ENCODE measurements at places on chromosomes 2 and 18.

- no peak for DNase-seq
Observed at GRCh38 chr2:218962859-218963492, 3.5 kb downstream of the CDK5R2 start.

DNA sequence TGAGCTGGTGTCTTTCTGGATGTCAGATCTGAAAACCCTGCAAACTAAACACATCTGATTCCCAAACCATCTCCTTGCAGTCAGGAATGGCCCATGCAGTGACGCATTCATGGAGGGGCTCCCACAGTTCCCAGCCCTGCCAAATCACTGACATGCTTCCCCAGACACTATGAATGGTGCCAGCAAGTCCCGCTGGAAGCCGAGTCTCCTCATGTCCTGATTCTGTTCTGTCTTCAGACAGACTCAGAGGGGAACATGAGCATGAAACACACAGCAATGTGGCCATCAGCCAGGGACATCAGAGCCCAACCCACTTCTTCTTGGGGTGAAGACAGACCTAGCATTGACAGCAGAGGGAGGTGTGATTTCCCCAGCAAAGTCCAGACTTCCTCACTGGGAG, 83.7 kb downstream of the TTC32 start:
- DNase-seq: no peak

- no peak for DNase-seq
Observed at GRCh38 chr2:126893606-126894005, 5.1 kb upstream of the TEX51 start.

DNA sequence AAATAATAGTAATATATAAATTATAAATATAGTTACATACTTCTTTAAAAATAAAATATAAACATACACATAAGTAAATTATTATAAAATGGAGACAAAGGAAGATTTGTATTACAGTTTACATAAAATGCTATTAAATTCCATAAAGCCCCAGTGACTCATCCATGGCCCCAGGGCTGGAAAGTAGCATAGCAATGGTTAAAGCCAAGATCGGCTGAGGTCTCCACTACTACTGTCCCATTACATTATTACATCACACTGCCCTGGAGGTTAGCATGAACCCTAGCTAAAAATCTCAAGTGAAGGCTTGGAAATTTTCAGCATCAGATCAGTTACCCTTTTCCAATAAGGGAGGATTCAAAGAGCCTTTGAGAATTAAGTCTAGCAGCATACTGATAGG, 936.2 kb downstream of the DSC3 start:
- DNase-seq: no peak

DNA sequence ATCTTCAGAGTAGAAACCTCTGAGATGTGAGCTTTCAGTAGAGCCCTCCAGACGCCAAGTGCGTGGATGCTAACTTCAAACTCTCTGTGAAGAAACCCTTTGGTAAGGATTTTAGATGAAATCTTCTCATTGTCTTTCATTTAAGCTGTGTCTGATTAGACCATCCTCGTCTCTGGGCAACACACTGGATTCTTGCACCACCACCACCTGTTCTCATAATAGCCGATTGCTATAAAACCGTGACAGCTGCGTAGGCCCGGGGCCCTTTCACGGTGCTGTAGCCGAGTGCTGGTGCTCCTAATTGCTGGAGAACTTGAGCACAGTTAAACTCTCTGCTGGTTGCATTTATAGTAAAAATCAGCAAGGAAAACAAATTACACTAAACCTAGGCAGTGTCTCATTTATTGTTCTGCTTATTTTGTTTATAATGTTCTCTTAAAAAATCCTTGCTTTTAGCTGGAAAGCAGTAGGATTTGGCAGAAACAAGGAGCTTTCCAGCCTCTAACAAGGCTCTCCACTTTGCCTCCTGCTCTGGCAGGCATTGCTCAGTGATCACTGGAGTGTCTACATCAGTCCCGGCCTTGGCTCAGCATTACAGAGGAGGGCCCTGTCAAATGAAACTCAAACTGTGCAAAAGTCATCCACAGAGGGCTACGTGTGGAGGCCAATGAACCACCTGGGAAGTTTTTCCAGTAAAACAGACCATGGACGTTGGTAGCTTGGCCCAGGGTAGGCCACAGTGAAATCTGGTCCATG, 40.9 kb upstream of the MBP start:
- DNase-seq: no peak

GRCh38 chr2:164523009-164523408, 98.3 kb downstream of the GRB14 start:
- no peak for DNase-seq

DNA sequence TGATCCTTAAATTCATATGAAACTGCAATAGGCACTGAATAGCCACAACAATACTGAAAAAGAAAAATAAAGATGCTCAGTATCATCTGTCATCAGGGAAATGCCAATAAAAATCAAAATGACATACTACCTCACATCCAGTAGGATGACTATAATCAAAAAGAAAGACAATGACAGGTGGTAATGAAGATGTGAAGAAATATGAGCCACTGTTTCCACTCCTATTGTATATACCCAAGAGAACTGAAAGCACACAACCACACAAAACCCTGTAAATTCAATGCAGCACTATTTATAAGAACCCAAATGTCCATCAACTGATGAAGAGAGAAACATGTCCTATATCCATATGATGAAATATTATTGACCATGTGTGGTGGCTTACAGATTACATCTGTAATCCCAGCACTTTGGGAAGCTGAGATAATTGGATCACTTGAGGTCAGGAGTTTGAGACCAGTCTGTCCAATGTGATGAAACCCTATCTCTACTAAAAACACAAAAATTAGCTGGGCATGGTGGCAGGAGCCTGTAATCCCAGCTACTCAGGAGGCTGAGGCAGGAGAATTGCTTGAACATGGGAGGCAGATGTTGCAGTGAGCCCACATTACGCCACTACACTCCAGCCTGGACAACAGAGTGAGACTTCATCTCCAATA, 39.9 kb downstream of the MAP3K2 start:
- DNase-seq: no peak

- no peak for DNase-seq
Observed at GRCh38 chr2:221050020-221050795, 521.9 kb downstream of the EPHA4 start.

DNA sequence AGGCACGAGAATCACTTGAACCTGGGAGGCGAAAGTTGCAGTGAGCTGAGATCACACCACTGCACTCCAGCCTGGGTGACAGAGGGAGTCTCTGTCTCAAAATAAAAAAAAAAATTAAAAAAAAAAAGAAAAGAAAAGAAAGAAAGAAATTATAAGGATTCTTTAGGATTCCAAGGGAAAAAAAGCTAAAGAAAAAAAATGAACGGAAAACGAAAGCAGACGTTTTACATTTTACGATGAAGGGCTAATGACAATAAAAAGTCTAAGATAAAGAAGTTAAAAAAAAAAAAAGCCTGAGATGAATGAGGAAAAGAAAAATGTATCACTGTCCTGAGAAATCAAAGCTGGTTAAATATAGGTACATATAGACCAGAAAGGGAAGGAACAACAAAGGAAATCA, 58.5 kb downstream of the SOS1 start:
- no peak for DNase-seq

GRCh38 chr2:9950521-9951271, 797 bp upstream of the GRHL1 start:
- peak; percentile 76 for DNase-seq

- no peak for DNase-seq
Observed at GRCh38 chr2:128578406-128579390, 260.0 kb upstream of the HS6ST1 start.

DNA sequence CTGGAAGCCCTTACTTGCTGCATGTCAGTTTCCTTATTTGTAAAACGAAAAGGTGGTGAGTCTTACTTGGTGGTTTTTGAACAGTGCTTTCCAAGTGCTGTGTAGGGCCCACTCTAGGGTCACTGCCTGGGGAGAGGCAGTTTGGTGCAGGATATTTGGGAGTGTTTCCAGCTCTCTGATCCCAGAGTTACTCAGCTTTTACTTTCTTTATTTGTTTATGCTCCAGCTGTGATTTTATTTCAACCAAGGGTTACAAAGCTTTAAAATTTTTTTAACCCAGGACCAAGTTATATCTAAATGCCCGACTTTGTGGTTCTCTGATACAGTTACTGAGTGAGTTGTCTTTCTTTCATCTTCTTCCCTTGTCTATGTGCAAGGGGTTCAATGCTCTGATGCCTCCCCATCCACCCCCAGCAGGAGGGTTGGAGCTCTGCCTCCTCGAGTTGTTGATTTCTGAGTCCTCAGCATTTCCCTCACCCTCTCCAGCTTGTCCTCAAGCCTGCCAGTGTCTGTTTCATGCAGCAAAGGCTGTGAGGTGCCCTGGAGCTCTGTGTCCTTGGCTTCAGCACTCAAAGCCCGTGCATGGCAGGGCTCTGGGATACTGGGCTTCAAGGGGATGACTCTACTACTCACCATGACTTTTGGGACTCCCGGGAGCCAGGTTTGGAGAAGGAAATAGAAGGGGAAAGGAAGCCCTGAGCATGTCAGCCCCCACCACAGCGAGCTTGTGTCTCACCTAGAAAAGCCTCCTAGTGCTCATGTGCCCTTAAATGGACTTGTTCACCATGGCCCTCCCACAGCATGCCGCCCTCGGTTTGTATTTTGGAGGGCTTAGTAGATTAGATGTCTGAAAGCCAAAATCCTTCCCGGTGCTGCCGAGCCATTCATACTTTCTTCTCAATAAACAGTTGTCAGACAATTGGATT, 236.8 kb downstream of the SETBP1 start:
- no peak for DNase-seq

- no peak for DNase-seq
Observed at GRCh38 chr2:67625690-67626475, 228.8 kb downstream of the ETAA1 start.

DNA sequence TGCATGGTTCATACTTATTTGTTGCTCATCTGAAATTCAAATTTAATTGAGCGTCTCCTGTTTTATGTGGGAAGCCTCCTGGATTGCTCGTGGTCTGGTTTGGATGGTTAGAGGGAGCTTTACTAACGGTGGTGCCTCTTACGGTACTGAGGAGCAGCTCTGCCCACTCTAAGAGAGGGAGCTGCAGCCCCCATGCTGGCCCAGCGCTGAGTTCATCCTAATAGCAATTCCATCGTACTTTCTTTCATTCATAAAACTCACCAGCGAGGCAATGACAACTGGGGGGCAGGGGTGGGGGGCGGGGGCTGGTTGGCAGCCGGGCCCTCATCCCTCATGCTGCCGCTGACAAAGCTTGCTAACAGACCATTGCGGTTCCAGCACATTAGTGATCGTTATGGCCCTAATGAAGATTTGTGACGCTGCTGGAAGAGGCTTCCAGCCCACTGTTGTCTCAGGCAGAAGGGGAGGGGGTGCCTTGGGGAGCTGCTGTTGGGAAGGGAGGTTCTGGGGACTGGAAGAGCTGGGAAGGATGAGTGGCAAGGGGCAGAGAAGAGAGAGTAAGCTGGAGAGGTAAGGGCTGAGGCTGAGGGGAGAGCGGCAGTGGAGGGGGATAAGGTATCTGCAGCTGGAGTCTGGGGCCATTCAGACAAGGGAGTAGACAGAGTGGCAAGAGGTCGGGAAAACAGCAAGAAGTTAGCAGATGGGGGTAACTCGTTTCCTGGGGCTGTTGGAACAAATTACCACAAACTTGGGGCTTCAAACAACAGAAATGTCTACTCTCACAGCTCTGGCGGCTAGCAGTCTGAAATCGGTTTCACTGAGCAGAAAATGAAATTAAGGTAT, 238.1 kb downstream of the LPIN1 start:
- DNase-seq: no peak

DNA sequence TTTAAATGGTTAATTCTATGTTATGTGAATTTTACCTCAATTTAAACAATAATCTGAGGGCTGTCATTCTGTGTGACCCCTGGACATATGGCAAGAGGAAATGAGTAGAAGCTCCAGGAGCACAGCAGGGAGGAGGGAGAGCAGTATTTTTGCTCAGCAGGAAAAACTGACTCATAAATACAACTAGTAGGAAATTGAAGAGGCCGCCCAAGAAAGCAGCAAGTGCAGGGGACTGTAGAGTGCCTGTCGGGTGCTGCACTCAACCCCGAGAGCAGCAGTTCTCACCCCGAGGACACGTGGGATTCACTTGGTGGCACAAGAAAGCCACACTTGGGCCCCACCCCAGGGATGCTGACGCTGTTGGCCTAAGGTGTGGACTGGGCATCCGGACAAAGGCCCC, 60.8 kb downstream of the NPAS2 start:
- DNase-seq: no peak

DNA sequence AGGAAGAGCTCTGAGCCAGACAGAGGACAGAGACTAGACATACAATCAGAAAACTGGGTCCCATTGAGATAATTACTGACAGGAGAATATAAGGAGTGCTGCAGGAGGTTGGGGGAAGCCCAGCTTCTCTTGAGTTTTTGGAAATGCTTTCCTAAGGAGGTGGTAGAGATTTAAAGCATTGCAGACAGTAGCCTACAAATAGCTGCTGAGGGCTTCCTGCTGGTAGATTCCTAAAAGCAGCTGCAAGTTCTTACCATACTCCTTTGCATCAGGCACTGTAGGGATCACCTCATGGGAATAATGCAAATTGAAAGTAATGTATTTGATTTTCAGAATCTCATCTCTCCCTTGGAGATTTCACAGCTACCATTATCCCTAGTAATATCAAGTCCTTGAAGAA, 902.6 kb upstream of the GCFC2 start:
- no peak for DNase-seq

GRCh38 chr2:2547451-2547850, 216.4 kb upstream of the MYT1L start:
- no peak for DNase-seq

- DNase-seq: no peak
Observed at GRCh38 chr2:222709191-222709891, 37.9 kb downstream of the MOGAT1 start.

- DNase-seq: no peak
Observed at GRCh38 chr18:52046842-52047241, 293.2 kb upstream of the DCC start.

GRCh38 chr2:216663106-216663505, 29.9 kb downstream of the IGFBP2 start:
- no peak for DNase-seq

DNA sequence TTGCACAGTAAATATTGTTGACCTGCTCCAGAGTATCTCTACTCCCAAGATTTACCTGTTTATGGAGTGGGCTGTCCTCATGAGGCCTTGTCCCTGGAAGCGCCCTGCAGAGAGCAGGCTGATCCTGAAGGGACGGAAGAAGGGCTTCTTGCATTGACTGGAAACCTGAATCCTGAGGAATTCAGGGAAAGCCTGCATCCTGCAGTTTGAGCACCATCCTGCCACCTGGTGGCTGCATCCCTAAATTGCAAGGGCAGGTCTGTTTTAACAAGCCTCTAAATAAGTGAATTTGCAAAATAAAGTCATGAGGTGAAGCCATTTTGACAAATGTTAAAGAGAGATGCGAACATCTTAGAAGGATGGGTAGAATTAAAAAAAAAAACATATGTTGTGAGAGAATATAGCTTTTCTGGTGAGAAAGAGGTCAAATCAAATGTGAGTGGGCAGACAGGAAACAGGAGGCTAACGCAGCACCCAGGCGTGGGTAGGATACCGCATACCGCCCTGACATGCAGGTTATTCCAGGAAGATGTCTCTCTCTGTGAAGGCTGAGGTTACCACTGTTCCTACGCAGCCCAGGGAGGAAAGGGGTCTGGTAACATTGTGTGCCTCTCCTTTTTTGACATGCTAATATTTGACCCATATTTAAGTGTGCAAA, 754.9 kb downstream of the RNF144A start:
- peak; percentile 12 for DNase-seq

- no peak for DNase-seq
Observed at GRCh38 chr2:202037086-202037485, 3.4 kb downstream of the FZD7 start.

Data from GM19239 (cell line).